ENCODE measurements at places on chromosomes 12 and 14.
A peak's percentile ranks its signal among the peaks of the same experiment; 100 is the strongest.

GRCh38 chr12:116861320-116861719 is 19.9 kb downstream of the HRK start:
- no peak for DNase-seq

DNA sequence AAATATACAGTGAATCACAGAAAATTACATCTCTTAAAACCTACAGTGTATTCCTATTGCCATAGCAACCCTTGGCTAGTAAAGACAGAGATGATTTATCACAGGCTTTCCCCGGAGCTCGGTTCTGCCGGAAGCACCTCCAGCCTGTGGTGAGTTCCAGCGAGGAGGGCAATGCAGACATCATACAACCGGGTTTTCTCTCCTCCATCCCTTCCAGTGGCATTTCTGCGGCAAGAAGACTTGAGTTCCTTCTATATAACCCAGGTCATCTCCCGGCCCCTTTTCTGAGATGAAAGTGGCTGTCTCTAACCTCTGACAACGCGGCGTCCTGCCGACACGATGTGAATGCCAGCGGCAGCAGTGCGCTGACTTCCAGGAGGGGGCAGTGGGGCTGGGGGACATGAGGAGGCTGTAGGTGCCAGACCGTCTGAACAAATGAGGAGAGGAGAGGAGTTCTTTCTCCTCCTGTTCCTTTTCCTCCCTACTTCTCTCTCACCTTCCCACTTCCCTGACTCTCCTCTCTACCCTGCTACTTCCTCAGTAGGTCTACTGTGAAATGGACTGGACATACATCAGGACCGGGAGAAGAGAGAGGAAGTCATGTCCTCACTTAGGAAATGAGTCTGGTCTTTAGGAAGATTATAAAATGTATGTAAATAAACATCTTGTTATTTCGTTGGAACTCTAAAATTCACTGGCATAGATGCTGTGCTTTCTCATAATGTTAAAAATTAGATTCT is 68.6 kb upstream of the MAX start:
- peak; percentile 40 for DNase-seq

GRCh38 chr14:61972711-61973110 is 210.5 kb downstream of the SNAPC1 start:
- no peak for DNase-seq

GRCh38 chr12:116808113-116809105 is 70.3 kb downstream of the RNFT2 start:
- DNase-seq, result peak; percentile 11

GRCh38 chr14:100731846-100732765 is 5.4 kb downstream of the DLK1 start:
- no peak for DNase-seq
